Smooth muscle cell of the brain vasculature (primary cell): ENCODE measurements at places on chromosomes 5 and 9.

- no peak for DNase-seq
Measured at GRCh38 chr5:15560421-15560820, 60.4 kb downstream of the FBXL7 start.

DNA sequence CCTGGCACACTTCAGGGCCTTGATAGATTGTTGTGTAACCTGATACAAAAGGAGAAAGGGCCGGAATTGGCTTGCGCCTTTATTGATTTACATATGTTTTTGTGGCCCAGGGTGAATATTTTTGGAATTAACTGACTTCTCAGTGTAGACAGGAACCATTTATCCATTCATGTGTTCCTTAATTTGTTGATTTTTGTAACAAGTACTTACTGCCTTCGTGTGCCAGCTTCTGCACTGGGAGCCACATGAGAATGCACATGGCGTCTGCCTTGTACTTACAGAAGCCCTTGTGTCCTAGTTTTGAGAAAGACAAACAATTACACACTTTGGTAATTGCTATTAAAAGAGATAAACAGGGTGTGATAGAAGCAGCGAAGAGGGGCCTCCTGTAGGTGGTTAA is 26.4 kb downstream of the EHMT1 start:
- DNase-seq = no peak

DNA sequence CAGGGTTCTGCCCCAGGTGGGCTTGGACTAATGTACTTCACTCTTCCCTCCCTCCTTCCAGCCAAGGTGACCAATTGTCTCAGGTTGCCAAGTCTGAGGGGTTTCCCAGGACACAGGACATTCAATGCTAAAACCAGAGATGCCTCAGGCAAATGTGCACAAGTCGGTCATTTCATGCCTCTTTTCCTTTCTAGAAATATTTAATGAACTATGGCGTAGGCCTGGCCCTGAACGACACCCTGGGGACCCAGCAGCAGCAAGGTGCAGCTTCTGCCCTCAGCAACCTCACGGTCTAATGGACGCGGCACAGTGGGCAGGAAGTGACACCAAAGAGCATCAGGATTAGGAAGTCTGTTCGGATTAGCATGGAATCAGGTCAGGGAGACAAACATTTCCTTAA is 148.1 kb downstream of the MTX3 start:
- DNase-seq = no peak

- DNase-seq = no peak
Measured at GRCh38 chr9:91023741-91024140, 222.1 kb downstream of the SYK start.

DNA sequence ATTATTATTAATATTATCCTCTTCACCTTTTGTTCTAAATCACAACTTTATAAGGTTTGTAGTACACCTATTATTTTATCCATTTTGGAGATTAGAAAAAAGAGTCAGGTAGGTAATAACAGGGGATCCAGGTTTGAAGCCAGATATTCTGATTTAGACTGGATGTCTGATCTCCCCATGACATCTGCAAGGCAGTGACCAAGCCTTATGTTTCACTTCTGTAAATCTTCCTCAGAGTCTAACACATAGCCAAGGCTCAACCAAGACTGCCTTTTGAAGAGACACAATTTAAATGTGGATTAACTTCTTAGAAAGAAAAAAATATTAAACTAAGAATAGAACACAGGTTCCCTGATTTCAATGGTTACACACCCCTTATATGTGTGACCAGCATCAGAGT is 44.2 kb downstream of the CETN3 start:
- DNase-seq = no peak

DNA sequence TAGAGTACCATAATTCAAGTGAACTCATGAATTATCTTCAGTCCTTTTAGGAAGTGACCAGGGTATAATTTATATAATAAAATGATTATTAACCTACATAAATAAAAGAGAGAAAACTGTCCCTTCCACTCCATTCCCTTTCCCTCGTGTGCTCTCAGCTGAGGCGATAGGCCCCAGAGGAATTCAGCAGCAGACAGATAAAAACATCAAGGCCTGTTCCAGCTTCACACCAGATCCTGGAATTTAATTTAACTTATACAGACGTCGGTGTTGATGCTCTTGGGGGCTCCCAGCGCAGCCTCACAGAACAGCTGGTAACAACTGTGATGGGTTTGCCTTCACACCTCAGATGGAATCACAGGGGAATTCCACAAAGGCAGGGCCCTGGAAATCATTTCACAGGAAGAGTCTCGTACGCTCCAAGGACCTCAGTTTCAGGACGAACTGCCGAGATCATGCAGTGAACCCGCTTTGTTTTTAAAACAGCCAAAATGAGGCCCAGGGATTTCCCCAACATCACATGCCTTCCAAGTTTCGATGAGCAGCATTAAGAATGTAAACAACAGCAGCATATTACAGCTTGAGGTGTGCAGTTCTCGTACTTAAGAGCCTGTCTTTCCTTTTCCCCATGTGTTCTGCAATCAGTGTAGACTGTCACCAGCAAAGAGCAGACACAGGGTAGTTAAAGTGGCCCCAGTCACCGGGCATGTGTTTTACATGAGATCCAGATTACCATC is 73.6 kb upstream of the ALDH1B1 start:
- DNase-seq = peak; percentile 12

DNA sequence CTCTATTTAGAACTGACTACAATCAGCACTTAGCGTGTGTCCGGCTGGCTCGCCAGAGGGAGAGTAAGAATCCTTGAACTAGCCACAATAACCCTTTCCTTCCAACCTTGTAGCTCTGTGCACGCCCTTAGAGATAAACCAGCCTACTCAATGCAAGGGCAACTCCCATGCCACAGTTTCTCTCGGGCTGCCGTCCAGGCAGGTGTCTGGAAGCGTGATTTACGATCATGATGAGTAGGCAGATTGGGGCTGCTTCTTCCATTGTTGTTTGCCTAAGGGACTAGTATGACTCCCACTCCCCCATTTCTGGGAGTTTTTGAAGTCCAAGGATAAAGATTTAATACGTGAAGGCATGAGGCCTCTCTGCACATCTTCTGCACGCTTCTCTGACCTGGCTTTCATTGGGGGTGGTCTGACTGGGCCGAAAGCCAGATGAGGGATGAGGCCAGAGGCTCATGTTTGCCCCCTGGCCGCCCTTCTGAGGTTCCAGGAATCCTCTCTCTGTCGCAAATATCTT is 134.0 kb upstream of the MYO10 start:
- no peak for DNase-seq

DNA sequence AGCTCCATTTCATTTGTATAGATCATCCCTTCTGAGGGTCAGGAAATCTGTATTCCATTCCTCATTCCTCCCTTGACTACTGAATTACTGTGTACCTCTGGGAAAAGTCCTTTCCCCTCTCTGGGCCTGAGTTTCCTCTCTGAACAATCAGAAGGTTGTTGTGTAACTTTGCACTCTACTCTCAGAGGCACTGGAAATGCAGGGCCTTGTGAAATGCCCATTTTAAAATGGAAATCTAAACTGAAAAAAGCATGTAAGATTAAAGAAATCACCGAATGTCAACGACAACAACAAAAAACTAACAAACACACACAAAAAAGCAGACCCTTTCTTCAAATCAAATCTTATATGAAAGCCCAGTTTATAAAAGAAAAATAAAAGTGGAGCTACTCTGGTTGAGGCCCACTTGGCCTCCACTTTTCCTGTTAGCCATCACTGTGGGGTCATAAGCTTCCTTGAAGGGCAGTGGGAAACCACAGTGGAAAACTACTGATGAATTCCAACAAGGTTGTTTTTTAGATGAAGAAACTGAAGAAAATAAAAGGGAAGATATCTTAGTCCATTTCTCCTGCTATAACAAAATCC is 21.6 kb upstream of the GRPEL2 start:
- no peak for DNase-seq

- DNase-seq = no peak
Measured at GRCh38 chr9:41229408-41230401, 40.6 kb upstream of the ZNG1F start.

DNA sequence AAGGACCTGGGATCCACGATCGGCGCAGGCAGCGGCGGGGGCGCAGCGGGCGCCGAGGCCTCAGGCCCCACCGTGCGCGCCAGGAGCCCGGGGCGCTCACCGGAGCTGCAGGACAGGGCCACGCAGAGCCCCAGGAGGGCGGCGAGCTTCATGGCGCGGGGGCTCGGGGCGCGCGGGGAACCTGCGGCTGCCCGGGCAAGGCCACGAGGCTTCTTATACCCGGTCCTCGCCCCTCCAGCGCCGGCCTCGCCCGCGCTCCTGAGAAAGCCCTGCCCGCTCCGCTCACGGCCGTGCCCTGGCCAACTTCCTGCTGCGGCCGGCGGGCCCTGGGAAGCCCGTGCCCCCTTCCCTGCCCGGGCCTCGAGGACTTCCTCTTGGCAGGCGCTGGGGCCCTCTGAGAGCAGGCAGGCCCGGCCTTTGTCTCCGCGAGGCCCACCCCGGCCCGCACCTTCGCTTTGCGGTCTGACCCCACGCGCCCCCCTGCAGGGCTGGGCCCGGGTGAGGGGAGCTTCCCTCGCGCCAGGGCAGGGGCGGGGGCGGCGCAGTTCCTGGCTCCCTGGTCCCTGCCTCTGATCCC is at the start of gene SCGB3A1:
TSS of gene SCGB3A1 (minus strand) at position 189 of the 577 bp plus-strand sequence. CDS start at position 152, 37 bp downstream.
- no peak for DNase-seq

DNA sequence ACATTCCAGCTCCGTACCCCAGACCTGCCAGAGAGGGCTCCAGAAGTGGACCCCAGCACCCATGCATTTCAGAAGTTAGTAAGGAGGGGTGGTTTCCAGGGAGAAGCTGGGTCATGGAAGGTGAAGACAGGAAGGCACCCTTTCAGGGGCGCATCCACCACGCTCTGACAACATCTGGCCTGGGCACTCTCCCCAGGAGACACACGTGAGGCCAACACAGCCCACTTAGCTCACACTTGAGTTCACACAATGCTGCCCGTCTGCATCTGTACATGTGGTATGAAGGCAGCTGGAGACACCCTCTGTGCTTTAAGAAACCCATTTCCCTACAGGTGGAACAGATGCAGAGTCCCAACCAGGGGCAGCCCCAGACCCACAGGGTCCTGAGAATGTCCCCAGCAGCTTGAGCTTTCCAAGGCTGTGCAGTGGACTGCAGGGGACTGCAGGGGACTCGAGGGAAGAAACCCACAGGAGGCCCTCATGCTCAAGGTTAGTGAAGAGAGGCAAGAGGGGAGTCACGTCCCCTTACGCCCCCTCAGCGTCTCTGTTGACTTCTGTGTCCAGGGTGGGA is 326.8 kb upstream of the IRX1 start:
- DNase-seq = no peak

DNA sequence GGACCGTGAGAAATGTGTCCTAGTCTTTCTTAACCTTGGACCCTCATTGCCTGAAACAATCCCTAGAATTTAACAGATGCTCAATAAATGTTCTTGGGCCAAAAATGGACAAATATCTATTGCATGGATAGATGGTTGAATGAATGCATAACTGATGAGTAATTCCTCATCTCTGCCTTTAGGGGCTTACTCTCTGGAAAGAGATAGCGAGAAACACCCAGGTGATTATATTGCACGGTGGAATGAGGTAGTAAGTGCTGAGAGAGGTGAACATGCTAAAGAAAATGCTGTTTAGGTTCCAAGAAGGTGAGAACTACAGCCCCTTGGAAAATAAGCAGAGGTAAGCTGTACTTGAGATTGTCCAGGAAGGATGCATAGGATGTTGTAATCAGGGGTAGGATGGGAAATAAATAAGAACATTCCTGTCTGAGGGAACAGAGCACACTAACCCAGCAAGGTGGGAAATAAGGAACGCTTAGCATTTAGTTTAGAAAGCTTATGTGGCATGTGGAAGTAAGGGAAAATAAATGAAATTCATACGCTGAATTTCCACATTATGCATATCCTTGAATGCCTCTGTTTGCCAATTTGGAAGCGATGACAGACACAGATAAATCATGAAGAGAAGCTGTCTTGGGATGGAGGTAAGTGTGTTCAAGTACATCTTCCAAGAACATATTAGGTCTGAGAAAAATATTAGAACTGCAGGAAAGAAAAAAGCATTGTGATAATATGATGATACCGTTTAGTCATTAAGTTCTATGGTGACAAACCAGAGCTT is 426.6 kb downstream of the ARHGEF28 start:
- no peak for DNase-seq

GRCh38 chr5:164181604-164182003 is 676.2 kb downstream of the MAT2B start:
- no peak for DNase-seq

DNA sequence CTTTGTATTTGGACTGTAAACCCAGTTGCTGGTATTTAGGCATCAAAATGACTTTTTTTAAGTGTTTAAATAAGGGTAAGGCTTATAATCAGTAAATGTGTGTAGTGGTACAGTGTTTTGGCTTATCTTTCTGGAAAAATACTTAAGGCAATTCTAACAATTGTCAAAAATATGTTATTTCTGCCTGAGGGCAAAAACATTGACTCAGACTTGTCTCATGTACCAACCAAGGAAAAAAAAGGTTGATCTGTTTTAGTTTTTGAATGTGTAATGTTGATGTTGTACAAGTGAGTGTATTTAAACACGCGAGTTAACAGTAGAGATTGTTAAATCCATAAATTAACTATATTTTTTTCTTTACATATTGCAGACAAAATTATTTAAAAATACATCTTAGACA is 277.8 kb upstream of the TYRP1 start:
- no peak for DNase-seq

DNA sequence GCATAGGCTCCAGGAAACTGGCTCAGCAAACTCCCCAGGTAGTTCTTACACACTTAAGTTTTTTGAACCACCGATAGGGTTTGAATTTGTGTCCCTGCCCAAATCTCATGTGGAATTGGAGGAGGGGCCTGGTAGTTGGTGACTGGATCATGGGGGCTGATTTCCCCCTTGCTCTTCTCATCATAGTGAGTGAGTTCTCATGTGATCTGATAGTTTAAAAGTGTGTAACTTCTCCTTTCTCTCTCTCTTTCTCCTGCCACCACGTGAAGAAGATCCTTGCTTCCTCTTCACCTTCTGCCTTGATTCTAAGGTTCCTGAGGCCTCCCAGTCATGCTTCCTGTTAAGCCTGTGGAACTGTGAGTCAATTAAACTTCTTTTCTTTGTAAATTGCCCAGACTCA is 22.4 kb upstream of the HACD4 start:
- no peak for DNase-seq

DNA sequence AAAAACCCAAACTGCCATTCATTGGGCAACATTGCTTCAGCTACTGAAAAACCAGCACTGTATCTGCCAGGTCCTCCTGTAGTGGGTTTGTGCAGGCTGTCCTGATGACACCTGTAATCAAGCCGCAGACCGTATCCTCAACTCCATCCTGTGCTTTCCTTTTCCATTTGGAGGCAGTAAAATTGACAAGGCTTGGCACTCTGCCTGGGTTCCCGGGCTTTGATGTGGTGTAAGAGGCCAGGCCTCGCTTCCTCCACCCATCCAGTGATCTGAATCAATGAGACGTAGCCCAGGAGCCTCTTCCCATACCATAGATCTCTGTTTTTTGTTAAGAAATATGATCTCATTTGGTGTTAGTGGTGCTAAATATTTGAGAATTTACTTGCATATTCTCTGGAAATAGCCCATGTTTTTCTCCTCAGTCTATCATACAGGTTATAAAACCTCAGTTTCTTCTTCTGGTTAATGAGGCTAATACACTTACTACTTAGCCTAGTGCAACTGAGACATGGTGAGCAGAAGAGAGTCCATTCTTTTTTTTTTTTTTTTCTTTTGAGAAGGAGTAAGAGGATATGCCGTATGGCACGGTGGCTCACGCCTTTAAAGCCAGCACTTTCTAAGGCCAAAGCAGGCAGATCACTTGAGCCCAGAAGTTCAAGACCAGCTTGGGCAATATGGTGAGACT is 34.8 kb downstream of the LSM11 start:
- no peak for DNase-seq
